NCI-H2081 treated with DMSO at 0.1 percent for 48 hours (cell line): ENCODE measurements at places on chromosomes 1 and 21.

DNA sequence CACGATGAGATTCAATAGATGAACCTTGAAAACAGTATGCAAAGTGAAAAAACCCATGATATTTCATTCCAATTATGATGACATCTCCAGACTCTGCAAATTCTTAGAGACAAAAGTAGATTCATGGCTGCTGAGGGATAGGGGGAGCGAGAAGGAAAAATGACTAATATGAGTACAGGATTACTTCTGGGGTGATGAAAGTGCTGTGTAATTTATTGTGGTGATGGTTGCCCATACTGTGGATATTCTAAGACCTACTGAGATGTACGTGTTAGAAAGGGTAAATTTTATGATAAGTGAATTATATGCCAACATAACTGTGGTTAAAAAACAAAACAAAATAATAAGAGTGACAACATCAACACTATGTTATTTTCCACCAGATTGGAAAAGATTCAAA, 18.9 kb upstream of the RGS7 start:
- DNase-seq: no peak

- no peak for DNase-seq
These were observed 211.6 kb downstream of the LMX1A start for GRCh38 chr1:165144757-165145397.

DNA sequence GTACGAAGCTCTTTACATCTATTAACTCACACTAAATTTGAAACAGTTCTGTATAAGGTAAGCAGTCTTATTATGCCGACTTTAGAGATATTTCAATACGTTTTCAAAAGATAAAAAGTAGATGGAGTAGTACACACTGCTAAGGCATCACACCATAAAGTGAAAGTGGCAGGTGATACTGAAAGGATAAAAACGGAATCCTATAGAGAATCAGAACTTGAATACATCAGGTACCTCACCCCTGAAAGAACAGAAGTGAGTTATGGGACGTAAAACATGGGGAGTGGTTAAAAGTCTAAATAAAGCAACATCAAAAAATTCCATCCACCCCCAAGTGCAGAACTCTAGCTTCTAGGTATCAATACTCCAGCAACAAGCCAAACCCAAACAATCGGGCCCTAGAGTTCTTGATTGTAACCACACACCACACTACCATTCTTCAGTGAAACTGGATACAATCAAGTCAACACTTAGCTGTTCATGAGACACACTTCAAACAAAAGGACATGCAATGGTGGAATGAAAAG, 142.6 kb downstream of the SMYD3 start:
- no peak for DNase-seq

- no peak for DNase-seq
These were observed 2.1 kb downstream of the FHAD1 start for GRCh38 chr1:15249081-15249480.
